ENCODE measurements at places on chromosomes 7 and 10. TPM values are rescaled to one million over a fixed set of nuclear protein-coding genes. Genes with fewer than 3 reads are reported as not detected.

- DNase-seq, result no peak
Observed at GRCh38 chr10:106740071-106740470, 424.4 kb downstream of the SORCS1 start.

GRCh38 chr10:66931340-66931948, 5.6 kb downstream of the LRRTM3 start:
- peak; percentile 53 for DNase-seq

GRCh38 chr7:158077934-158078910, 509.4 kb downstream of the PTPRN2 start:
- no peak for DNase-seq

DNA sequence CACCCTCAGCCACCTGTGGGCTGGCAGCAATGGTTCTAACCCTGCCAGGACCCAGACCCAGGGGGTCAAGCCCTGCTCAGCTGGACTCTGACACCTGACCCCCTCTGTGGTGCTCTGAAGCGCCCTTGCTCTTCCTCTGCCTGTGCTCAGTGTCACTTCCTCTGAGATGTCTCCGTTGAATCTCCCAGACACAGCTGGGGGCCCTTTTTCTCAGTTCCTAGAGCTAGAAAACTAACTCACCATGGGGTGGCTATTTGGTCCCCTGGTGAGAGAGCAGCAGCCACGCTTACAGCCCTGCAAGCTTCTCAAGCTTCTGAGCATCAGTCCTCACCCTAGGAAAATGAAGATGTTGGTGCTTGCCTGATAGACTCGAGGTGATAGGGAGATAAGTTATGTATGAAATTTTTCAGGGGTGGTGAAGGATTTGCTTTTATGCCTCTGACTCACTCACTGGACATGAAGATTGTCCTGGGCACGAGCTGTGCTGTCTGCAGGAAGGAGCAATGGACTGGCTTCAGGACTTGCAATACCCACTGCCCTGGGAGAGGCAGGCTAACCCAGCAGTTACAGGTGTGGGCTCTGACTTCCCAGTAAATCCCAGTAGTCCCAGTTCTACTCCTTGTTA, 29.6 kb downstream of the COL13A1 start:
- DNase-seq, result no peak

DNA sequence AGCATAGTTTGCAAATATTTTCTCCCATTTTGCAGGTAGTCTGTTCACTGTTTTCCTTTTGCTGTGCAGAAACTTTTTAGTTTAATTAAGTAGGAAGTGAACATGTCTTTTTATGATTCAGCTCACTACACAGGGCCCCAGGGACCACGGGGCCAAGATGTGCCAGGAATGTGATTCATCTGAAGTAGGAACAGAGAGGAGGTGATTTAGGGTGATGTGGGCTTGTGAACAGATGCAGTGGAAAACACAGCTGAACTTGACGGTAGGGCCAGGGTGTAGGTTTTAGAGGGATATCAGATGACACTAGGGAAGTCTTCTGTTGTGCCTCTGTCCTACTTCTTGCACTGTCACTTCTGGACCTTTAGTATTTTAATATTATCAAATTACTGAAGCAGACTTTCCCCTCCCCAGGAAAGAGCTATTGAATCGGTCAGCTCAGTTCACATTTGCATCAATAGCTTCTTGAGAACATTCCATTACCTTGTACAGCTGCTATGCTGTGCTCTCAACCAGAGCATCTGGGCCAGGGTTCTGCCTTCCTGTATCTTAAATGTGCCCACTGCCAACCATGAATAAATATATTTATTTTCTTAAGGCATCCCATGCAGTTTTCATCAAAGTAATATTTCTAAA, 96.9 kb downstream of the OSBPL3 start:
- no peak for DNase-seq

DNA sequence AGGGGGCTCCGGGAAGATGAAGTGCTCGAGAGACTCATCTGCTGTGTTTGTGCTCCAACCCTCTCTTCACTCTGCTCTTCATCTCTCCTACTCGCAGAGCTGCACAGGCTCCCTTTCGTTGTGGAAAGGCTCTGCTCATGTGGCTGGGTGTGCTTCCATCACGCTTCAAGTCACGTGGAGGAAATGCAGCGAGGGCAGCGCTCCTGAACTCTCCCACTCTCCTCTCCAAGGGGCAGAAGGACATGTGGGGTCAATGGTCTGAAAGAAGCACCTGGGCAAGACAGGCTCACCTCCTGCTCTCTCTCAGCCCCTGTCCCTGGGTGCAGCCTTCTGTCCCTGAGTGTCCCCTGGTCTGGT, 72.6 kb downstream of the USP6NL start:
- DNase-seq, result no peak

- no peak for DNase-seq
Observed at GRCh38 chr10:101337836-101338235, 16.1 kb upstream of the BTRC start.

DNA sequence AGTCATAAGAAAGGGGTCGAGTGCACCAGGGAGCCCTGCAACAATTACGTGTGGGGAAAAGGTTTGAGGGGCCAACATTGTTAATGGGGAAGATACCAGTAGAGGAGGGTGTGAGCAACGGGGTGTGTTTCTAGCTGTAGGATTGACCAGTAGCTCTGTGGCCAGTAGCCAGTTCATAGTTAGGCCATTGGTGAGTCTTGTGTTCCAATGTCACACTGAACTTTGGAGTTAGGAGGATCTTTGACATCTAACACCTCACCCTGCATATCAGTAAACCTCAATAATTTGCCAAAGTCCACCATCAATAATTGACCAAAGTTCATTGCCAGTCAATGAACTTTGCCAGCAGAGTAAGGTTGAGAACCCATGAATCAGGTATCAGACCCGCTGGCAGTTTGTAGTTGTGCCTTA, 168.8 kb downstream of the CPED1 start:
- no peak for DNase-seq

DNA sequence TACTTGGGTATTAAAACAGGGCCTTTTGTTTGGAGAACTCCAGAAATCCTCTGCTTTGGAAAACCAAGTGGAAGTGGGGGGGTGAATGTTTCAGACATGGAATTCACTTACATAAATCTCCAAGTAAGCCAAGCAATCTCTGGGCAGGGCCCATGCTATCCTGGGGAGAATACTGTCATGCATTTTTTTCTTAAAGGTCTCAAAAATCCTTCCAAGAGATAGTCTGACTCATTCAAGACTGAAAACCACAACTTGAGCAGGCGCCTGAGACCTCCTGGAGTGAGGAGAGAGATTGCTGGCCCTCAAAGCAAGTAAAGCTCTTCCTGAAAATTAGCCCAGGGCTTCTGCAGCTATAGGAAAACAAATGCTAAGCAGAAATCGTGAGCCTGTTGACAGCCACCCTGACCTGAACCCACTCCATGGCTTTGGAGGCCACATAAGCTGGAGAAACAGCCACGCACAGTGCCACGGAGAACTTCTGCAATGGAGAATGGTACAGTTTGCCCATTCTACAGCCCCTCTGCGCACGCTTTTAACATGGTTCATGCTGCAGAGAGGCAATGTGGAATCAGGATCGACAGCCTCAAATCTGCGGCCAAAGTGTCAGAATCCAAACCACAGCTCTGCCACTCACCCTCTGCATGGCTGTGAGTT, 203.1 kb upstream of the AUTS2 start:
- DNase-seq, result no peak

The CYP3A7 gene
- 0.45 TPM for total RNA-seq

The MYOF gene
- total RNA-seq, result 8.1 TPM
